Mucosa of gallbladder (tissue), 1 donor: ENCODE measurements at places on chromosomes 4 and X. TPM values are rescaled to one million over a fixed set of nuclear protein-coding genes. Genes with fewer than 3 reads are reported as not detected.

The USP17L17 gene
- total RNA-seq, result not detected

DNA sequence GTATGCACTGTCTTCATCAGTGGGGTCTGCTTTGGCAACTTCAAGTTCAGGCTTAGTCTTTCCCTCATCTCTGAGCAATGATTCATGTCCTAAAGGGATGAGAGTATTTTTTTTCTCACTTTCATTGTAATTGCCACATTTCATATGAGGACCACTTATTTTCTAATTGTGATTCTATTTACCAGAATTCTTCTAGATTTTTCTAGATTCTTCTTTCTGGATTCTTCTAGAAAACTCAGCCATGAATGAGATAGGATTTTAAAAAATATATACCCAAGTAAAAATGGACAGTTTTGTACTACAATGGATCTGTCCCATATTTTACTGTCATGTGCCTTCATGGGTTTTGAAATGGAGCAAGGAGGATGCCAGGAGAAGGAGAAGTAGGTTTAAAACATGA is 78.4 kb downstream of the TSPAN7 start:
- no peak for DNase-seq

- DNase-seq, result no peak
Observed at GRCh38 chr4:36099509-36099908, 144.8 kb downstream of the ARAP2 start.

The CENPVL3 gene
- not detected for total RNA-seq

The GLRA3 gene
- not detected for total RNA-seq

- no peak for DNase-seq
Observed at GRCh38 chr4:83232082-83232481, 52.5 kb downstream of the COQ2 start.

- no peak for DNase-seq
Observed at GRCh38 chr4:74061430-74061829, 22.9 kb upstream of the CXCL3 start.

DNA sequence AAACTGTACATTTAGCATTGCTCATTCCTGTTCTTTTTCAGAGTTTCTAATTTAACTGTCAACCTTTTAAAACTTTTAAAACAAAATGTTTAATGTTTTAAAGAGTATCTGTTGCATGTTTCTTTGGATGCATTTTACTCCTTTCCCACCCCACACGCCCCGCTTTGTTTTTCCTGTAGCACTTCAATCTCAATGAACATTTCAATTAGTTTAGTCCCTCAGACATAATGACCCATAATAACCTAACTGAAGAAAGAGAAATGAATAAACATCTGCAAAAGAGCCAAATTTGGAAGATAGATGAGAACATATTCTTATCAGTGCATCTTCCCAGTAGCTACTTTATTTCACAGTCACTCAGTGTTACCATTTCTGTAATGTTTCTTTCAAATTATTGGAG is 7.5 kb downstream of the PCDH10 start:
- no peak for DNase-seq

GRCh38 chr4:2865196-2865780 is 21.6 kb downstream of the ADD1 start:
- no peak for DNase-seq

- no peak for DNase-seq
Observed at GRCh38 chr4:173267711-173268110, 66.4 kb downstream of the HMGB2 start.

The SULT1B1 gene
- total RNA-seq, result 0.75 TPM

DNA sequence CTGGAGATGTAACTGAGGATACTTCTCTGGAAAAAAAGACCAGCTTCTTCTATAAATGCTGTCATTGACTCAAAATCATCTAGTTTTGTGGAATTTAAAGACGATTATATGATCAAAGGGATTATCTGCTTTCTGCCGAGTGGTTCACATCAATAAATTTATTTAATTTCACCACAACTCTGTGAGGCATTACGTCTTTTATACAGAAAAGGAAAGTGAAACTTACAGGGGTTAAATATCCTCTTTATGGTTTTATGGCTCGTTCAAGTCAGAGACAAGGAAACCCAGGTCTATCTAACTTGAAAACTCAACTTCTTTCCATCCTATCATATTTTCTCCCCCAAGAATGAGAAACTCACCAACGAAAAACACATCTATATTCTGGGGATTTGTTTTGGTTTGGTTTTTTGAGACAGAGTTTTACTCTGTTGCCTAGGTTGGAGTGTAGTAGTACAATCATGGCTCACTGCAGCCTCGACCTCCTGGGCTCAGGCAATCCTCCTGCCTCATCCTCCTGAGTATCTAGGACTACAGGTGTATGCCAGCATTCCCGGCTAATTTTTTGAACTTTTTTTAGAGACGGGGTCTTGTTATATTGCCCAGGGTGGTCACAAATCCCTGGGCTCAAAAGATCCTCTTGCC is 377.9 kb upstream of the EMCN start:
- no peak for DNase-seq

DNA sequence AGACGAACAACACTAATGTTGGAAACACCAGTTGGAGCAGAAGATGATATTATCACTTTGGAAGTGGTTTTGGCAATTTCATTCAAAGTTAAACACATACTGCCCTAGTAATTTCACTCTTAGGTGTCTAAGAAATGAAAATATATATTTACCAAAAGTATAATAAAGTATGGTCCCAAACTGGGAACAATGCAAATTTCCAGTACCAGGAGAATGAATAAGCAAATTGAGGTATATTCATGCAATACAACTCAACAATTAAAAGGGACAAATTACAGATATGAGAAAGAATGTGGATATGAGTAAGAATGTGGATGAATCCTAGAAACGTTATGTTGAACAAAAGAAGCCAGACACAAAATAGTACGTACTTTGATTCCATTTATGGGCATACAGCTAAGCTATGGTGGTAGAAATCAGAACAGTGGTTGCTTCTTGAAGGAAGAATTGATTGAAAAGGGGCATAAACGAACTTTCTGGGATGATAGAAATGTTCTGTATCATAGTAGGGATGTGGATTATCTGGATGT is 10.0 kb downstream of the ELMOD2 start:
- no peak for DNase-seq

The MAN2B2 gene
- total RNA-seq, result 53.6 TPM

The NAT8L gene
- 0.40 TPM for total RNA-seq

DNA sequence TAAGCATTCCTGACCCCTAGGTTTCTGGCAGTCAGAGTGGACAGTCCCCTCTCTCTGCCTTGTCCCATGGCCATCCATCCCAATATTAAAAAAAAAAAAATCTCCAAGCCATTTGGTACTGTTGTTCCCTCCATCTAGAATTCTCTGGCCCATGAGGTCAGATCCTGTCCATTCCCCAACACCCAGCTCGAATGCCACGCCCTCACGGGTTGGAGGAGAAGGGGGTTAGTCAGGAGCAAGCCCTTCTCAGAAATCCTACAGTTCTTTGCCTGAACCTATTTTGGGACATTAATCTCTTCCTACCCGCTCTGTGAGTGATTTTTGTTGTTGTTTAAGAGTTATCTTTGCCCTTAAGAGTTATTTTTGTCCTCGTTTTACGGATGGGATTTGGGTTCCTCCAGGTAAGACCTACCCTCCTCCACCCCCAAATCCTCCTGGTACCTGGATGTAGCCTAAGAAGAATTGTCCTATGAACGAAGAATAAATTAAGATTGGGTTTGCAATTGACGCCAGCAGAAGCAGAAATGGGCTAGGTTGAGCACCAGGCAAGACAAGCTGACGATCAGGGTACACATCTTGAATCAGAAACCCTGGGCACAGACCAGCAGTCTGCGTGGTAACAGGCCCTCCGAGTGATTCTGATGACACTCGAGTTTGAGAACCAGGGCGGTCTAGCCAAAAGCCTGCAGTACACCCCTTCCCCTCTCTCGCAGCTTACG is 977 bp downstream of the RNF175 start:
- DNase-seq, result no peak

The PAGE2 gene
- not detected for total RNA-seq
